Activated effector memory CD4-positive, alpha-beta T cell treated with Interleukin-2 at 50 U/mL for 16 hours (primary cell): ENCODE measurements at places on chromosomes 13 and 19.
A peak's percentile ranks its signal among the peaks of the same experiment; 100 is the strongest.

- no peak for DNase-seq
These were observed 43.1 kb upstream of the STARD13 start for GRCh38 chr13:33328701-33329100.

DNA sequence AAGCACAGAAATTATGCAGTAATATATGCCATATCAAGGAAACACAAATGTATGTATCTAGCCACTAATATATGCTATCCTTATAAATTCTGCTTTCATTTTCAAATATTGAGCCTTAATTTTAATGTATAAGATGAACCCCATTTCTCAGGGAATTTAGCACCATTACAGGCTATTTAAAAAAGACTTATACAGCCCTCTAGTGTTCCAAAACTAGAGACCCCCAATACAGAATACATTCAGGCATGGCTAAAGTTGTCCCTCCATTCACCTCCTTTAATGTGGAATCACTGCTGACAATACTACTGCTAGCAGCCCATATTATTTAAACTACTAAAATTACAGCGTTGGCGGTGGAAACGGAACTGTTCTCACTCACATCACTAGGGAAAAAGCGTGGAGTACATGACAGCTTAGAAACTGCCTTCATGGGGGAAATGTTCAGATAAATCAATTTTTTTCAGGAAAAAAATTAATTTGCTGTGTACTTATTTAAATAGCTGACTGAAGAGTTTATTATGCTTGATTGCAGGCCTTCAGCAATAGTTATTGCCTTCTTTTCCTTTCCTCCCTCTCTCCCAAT is 541.0 kb downstream of the PCDH9 start:
- DNase-seq: no peak

DNA sequence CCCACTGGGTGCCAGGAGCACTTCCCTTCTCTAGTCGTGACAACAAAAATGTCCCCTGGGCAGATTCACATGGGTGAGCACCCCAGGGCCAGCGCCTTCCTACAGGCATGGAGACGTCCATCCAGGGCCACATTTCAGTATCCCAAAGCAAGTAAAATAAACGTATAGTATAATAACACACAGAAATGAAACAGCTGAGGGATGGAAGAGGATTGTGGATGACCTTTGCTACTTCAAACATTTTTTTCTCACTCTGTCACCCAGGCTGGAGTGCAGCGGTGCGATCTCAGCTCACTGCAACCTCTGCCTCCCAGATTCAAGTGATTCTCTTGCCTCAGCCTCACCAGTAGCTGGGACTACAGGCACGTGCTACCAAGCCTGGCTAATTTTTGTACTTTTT is 28.2 kb downstream of the CILP2 start:
- no peak for DNase-seq

DNA sequence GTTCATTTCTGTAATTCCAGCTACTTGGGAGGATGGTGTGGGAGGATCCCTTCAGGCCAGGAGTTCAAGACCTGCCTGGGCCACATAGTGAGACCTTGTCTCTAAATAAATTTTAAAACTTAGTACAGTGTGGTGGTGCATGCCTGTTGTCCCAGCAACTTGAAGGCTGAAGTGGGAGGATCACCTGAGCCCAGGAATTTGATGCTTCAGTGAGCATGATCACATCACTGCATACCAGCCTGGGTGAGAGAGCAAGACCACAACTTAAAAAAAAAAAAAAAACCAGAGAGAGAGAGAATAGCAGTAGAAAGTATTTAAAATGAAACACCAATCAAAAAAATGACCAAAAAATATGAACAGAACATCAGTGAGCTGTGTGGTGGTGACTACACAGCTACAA is 7.1 kb upstream of the ZNF823 start:
- DNase-seq: no peak

DNA sequence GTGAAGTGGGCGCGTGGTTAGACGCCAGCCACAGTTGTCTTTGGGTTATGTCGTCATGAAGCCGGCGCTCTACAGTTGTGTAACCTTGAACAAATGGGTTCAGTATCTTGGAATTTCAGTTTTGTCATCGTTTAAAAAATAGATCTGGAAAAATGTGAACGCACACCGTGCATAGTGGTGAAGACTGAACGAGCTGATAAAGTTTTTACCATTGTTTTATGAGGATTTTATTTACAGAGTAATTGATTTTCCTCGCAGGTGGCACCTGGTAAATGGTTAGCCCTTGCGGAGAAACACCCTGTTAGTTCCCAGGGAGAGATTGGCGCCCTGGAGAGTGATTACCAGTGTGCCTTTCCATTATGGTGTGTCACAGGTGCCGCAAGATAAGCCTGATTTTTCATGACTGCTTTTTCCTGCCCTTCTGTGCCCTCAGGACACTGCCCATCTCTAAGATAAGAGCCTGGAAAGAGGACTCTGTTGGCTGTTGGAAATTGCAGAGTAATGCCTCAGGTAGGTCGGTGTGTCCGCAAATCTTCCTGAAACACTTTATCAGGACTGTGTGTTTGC is 577 bp downstream of the ZNF181 start:
- no peak for DNase-seq

DNA sequence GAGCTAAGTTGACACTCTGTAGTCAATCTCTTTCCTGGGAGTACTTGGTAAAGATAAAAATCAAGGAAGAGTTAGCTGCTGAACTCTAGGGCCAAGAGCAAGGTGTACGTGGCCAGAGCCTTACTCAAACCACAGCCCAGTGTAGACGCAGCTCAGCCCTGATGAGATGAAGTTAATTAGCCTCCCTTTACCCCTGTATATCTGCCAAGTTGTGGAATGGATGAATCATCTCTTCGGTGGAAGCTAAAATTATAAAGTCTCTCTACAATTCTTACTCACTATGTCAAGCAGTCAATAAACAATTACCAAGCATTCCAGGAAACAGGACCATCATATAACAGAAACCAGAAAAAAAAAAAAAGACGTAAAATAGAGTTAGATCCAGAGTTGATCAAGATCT is 146.9 kb upstream of the UFM1 start:
- no peak for DNase-seq

GRCh38 chr13:111031531-111031961 is 83.6 kb upstream of the ARHGEF7 start:
- peak; percentile 25 for DNase-seq

- no peak for DNase-seq
These were observed 189.6 kb upstream of the NBEA start for GRCh38 chr13:34752283-34752960.

- no peak for DNase-seq
These were observed 129.4 kb downstream of the PCDH20 start for GRCh38 chr13:61286148-61286745.

- DNase-seq: no peak
These were observed 239.3 kb downstream of the KCTD12 start for GRCh38 chr13:76646946-76647345.

- DNase-seq: no peak
These were observed 299.3 kb upstream of the ARGLU1 start for GRCh38 chr13:106867249-106867648.

GRCh38 chr13:33717775-33718174 is 100.2 kb upstream of the RFC3 start:
- no peak for DNase-seq

DNA sequence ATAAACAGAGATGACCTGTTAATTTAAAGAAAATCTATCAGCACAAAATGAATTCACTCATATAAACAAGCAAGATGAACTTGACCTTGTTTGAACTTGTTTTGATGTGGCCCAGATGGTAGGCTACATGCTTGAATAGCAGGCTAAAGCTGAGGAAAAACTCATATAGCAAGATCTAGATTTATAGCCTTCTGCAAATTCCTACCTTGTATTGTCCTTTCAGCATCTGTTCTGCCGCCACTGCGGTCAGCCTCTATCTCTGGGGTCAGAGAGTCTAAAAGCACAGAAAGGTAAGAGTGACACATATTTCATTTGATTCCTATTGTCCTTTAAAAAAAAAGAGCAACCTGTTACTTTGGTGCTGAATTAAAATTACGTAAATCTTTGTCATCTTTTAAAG is 392.1 kb downstream of the DACH1 start:
- DNase-seq: no peak

GRCh38 chr13:21895779-21896178 is 224.9 kb downstream of the FGF9 start:
- DNase-seq: no peak

DNA sequence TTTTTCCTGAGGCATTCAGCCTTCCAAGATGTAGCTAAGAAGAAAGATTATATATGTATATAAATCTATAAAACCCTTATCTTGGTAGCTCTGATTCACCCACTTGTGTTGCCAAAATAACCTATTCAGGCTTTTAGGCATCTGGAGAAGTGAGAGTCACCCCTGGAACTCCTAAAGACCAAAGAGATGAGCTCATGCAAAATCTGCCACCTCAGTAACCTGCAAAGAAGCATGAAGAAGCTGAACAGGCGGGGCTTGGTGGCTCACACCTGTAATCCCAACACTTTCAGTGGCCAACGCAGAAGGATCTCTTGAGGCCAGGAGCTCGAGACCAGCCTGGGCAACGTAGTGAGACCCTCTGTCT is 393.7 kb downstream of the FOXO1 start:
- no peak for DNase-seq

- DNase-seq: no peak
These were observed 23.4 kb downstream of the IPO5 start for GRCh38 chr13:97976610-97977521.

DNA sequence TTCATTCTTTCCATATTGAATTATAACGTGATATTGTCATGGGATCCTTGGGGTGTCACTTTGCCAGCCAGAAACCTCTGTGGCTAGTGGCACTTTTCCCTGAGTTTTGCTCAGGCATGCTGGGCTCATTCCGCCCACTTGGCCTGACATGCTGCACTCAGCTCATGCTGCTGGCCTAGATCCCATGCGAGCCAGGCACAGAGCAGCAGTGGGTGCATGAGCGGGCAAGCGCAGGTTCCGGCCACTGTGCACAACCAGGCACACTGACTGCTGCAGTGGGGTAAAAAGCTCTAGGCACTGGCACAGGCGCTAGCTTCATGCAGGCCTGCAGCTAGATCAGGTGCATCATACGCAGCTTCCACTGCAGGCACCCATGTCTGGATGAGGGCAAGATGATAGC is 221.2 kb downstream of the MAB21L1 start:
- DNase-seq: no peak

- no peak for DNase-seq
These were observed 4.3 kb upstream of the SLC39A3 start for GRCh38 chr19:2744113-2744512.

DNA sequence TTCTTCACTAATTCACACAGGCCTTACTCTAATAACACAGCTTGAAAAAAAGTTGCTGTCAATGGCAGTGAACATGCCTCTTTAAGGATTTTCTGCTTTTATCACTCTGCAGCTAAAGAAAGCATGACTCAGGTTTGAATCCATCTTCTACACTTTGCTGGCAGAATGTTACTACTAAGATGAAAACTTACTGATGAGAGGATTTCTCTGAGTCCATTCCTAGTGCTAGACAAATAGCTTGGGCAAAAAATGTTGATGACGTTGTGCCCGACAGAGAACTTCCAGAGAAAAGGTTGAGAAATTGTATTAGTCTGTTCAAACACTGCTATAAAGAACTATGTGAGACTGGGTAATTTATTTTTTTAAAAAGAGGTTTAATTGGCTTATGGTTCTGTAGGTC is 572.0 kb downstream of the IRS2 start:
- DNase-seq: no peak

DNA sequence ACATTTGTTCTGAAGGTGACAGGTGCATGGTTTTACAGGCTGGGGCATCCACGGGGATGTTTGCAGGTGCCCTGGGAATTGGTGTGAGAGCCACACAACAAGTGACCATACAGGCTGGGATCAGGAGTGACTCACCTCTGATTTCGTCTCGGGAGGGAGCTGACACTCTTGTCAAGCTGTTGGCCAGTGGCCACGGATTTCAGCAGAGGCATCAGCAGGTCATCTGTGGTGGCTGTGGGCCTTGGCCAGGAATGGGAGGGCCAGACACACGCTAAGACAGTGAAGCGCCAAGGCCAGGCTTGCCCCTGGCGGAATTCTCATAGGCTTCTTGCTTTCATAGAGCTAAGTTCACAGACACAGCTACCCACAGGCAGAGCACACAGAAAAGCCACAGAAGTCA is 108.6 kb downstream of the HSPH1 start:
- DNase-seq: no peak

DNA sequence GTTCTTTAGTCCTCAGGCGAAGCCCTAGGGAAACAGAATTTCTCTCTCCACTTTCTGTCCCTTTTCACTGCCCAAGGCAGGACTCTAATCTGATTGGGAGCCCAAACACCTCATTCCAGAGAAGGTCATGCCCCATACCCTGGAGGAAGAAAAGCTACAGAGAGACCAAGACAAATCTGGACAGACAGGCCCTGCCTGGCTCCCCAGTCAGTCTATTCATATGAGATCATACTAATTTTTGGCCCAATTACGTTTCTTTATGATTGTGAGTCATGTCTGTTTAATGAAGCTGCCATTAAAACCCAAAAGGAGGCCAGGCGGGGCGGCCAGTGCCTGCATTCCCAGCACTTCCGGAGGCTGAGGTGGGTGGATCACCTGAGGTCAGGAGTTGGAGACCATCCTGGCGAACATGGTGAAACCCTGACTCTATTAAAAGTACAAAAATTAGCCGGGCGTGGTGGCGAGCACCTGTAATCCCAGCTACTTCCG is 3.3 kb upstream of the AP3D1 start:
- no peak for DNase-seq

GRCh38 chr19:18292810-18293641 is 11.6 kb upstream of the JUND start:
- no peak for DNase-seq

GRCh38 chr13:60372141-60372540 is 24.9 kb upstream of the TDRD3 start:
- no peak for DNase-seq

DNA sequence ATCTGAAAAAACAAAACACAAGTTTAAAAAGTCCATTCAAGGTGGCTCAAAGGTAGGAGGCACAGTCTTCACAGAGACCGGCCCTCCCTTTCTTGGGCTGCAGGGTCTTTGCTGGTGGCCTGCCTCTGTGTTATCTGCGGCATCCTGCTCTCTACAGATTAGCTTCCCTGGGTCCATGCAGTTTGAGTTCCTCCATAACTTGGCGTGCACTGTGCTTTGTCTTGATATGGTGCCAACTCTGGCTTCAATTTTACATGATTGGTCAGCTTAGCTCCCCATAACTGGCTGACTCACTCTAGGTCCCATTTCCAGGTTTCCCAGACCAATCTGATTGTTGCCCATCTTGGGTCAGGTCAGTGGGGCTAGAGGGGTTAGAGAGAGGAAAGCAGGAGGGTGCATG is 41.8 kb downstream of the TPT1 start:
- no peak for DNase-seq

DNA sequence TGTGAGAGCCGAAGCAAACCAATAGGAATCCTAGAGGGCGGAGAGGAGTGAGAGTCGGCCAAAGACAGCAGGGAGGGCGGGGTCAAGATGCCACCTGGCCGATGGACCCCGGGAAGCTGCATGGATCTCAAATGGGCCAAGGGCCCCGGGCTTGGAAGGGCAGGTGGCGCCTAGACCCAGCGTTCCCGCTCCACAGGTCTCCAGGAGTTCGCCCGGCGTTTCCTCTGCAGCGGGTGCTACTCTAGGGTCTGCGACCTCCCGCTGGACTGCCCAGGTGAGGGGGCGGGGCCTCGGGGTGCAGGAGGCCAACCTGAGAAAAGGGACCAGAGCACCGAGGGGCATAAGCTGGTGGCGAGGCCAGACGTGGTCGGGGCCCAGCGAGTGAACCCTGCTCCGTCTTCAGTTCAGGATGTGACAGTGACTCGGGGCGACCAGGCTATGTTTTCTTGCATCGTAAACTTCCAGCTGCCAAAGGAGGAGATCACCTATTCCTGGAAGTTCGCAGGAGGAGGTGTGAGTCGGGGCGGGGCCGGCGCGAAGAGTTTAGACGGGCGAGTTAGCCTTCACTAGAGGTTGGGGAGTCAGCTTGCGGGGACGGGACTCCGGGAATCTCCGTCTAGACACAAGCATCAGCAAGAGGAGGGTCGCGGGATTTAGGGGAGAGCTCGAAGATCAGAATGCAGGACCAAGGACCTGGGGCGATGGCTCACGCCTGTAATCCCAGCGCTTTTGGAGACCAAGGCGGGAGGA is 9.9 kb downstream of the SPACA6 start:
- no peak for DNase-seq
